Activated naive CD4-positive, alpha-beta T cell (primary cell): ENCODE measurements at places on chromosomes 12 and 14.

DNA sequence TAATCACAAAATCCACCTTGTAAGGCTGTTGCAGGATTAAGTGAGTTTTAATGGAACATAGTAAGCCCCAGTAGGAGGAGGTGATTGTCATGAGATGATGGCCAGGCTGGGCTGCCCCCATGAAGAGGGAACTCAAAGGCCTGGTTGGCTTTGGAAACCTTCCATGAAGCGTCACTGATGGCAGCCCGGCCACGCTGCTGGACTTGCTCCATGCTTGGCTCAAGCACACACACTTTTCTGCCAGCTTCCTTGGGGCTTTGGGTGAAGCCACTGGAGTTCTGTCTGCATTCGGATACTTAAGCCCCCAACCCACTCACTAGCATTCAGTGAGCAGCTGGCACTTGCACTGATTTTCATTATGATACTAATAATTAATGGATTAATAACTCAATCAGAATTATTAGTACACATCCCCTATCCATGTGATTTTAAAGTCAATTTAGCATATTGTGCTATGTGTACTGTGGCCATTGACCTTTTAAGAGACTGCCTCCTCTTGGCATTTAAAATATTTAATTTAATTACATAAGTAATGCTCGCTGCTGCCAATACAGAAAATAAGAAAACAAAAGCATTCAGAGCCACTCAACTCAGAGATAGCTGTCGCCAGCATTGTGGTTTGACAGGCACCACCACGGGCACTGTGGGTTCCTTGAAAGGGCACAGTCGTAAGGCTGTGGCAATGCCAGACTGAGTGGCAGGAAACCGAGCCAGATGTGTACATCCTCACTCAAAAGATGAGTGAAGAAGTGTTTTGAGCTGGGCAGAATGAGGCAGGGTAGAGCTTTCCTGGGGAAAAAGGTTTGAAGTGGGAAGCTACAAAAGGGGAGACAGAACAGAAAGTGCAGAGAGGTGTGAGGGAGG lies 15.9 kb downstream of the KRT85 start:
- peak; percentile 46 for DNase-seq

GRCh38 chr12:47698055-47698454 lies 7.8 kb downstream of the RPAP3 start:
- no peak for DNase-seq

- DNase-seq = no peak
These were observed 1.6 kb downstream of the SLC6A12 start for GRCh38 chr12:212415-212714.

GRCh38 chr14:64659366-64659765 lies 44.9 kb upstream of the PLEKHG3 start:
- no peak for DNase-seq

- DNase-seq = no peak
These were observed 361.6 kb downstream of the AEBP2 start for GRCh38 chr12:19800884-19801283.

DNA sequence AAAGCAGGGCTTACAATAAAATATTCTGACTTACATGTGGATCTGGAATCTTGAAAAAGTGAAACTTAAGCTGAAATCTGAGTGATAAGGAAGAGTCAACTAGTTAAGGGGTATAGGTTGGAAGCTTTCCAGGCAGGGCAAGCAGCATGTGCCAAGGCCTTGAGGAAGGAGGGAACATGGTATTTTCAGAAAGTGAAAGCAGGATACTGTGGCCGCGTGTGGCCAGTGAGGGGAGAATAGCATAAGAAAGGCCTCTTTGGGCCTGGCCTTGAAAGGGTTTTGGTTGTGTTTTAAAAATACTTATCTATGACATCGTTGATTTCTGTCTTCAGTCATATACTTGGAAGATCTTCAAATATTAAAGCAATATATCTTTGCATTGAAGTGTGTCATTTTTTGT lies 213.4 kb downstream of the AKAP6 start:
- DNase-seq = no peak

DNA sequence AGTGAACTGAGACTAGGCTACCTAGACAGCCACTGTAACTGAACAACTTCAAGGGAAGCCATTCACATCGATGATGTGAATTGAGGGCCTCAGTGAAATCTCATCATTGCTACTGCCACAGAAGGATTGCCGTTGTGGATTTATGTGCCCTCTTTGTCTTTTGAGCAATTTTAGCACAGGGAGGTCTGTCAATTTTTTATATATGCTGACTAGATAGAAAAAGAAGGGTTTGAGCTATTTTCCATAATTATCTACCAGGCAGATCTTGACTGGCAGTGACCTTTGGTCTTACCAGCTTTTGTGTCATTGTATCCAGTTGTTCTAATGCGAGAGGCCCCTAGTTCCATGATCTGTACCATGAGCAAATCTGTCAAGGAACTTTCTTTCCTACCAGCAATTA lies 179.4 kb downstream of the ERC1 start:
- no peak for DNase-seq

- DNase-seq = no peak
These were observed 2.0 kb downstream of the DYRK2 start for GRCh38 chr12:67650388-67651131.

DNA sequence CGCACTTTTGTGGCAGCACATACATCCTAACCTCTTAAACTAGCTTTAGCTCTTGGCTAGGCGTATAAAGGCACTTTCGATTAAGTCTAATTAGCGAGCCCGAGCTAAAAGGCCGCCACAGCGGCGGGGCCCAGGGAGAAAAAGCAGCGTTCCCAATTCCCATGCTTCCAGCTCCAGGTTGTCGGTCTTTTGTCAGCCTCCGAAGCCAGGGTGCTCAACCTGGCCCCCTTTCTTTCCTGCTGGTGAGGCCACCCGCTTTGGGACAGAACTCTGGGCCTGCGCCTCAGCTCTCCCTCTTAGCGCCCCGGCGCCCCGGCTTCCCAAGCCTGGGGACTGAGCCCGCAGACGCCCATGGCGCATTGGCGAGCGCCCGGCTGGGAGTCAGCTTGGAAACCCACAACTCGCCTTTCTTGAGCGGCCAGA lies 33.3 kb upstream of the TBX5 start:
- DNase-seq = no peak

DNA sequence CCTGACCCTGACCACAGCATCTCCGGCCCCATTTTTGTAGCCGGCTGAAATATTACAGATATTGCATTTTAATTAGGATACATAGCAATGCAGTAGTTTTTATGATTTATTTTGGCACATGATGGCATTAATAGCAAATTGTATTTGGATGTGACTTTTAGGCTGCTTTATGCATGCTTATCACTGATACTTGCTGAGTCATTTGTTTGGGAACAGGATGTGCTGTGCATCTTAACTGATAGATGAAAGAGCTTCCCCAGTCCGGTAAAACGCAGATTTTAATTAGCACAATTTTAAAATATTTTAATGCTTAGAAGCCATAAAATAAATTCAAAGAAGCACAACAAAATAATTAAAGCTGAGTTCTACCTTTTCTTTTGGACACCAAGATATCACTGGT lies 90.7 kb downstream of the OTOGL start:
- DNase-seq = no peak

DNA sequence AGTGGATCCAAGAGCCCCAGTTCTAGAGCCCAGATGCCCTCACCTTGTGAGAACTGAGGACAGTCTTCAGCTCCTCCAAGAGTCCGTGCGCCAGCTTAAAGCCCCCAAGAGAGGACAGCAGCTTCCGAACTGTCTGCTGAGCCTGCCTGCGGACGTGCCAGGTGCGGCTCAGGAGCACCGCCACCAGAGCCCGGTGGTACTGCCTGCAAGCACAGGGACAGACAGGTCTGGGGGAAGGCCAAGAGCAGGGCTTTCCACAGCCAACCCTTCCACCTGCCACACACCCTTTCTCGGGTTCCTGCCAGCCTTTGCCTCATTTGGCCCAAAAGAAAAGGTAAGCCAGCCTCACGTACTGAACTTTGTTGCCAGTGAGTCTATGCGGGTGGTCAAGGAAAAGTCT lies 30.2 kb downstream of the GCN1 start:
- DNase-seq = no peak

DNA sequence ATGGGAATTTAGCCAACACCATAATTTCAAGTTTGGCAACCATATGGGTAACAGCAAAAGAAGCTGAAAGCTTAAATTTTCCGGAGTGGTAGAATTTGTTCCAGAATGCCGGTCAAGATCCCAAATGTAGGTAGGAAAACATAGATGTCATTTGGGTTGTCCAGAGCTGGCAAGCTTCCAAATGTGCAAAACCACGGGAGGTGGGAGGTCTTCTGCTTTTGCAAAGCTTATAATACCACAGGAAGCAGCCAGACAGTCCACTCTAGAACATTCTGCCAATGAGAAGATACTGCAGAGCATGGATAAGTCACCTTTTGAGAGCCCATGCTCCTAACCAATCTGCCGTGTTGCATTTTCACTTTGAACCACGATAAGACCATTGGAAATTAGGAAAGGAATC lies 26.4 kb upstream of the BATF start:
- DNase-seq = no peak

- DNase-seq = no peak
These were observed 17.3 kb downstream of the LRTM2 start for GRCh38 chr12:1837541-1838204.

DNA sequence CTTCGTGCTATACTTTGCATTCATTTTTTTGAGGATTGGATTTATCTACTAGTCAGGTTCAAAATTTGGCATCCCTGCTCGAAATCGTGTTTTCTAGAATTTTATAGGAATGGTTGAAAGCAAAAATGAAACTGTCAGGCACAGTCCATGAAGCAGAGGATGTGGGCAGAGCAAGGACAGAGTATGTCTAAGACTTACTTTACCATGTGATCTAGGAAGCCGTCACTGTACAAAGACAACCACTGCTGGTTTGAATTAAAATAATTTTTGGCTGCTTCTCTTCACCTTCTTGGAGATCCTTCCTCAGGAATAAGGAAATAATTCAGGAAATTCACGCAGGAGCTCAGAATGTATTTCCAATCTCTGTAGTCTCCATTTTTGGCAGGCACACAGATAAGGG lies 31.6 kb upstream of the SGPP1 start:
- no peak for DNase-seq

- no peak for DNase-seq
These were observed 65.5 kb upstream of the STON2 start for GRCh38 chr14:81465507-81466228.

- DNase-seq = no peak
These were observed 448.1 kb downstream of the APAF1 start for GRCh38 chr12:99093166-99093565.

DNA sequence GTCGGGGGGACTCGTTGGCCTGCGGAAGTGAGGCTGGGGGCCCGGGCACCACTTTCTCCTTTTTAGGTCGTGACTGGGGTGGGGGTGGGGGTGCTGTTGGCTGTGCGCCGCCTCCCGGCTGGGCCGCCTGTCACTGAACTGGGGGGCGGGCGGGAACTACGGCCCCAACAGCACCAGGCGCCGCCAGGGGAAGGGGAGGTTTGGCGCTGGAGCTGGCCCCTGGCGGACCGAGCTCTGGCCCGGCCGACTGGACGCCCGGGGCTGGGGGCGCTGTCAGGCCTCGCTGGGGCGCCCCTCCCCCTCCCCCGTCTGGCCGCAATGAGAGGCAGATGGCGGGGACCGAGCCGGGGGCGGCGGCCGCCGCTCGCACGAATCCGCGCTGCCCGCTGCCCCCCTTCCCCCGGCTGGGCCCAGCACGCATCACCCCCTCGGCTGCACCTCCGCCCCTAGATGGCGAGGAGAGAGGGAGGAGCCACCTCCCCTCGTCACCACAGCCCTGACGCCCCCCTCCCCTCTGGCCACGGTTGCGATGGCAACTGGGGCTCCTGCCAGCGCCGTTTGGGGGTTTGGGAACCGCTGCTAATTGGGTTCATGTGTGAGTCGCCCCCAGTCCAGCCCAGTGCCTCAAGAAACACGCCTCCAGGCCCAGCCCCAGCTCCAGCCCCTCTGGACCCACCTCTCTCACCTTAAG lies 723 bp downstream of the NFATC4 start:
- no peak for DNase-seq
